ENCODE measurements at places on chromosomes 16 and 17.

DNA sequence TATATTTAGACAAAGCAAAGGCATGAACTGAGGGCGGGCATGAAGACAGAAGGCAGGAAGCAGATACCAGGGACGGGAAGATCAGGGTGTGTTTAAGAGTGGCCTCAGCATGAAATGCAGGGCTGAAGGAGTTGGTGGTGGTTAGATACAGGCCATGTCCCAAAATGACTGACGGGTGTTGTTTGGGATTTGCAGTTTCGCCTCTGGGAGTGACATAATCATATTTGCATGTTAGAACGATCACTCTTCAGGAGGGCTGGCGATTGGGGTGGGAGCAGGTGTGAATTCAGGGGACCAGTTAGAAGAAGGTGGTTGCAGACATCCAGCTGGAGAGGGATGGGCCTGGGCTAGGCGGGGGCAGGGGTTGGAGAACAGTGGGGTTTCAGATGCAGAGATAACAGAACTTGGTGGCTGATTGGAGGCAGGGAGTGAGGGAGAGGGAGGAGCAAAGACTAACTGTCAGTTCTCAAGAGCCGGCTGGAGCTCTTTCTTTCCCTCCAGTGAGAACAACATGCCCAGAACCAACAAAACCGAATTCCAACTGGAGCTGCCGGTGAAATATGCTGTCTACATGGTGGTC lies 27.2 kb upstream of the ITGAX start:
- DNase-seq, result no peak

DNA sequence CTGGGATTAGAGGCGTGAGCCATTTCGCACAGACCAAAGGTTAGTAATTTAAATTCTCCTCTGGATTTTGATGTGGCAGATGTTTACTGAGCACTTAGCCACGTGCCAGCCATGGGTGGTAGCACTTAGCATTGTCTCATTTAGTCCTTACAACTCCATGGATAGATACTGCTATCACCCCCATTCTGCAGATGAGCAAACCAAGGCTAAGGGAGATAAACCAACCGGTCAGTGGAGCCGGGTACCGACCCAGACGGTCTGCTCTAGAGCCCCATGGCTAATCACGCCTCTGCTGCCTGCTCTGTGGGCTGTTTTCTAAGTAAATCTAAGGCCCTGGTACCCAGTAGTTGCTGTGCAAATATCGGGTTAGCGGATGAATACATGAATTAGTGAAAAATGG lies 12.6 kb upstream of the ADGRG1 start:
- DNase-seq, result no peak

DNA sequence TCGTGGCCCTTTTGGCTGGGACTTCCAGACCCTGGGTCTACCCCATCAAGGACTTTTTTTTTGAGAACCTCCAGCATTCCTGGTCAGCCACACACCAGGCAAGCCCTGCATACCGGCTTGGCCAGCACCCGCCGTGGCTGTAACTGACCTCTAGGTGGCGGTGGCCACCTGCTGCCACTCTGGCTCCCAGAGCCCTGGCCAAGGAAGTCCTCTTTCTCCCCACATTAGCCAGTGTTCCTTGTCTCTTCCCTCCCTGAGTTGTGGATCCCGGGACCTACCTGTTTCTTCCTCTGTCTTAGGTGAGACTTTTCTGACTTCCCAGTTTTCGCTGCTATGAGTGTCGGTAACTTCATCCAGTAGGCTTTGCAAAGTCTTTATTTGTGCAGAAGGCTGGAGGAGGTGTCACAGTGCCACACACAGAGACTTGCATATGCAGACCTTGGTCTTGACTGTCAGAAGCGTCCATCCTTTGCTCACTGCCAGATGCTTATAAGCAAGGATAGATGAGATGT lies 348.3 kb downstream of the CPPED1 start:
- peak; percentile 62 for DNase-seq

DNA sequence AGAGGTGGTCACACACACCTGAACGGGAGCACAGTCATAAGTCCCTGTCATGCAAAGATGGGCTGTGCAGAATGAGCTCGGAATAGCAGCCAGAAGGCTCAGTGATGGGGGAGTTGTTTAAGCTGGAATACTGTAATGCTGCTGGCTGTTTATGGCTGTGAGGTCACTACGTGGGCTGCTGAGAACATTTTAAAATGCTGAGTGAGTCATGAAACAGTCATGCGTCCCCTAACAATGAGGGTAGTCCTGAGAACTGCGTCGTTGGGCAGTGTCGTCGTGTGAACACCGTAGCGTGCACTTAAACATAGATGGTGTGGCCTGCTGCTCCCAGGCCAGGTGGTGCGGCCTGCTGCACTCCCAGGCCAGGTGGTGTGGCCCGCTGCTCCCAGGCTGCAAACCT lies 39.7 kb downstream of the TBCD start:
- peak; percentile 97 for DNase-seq

DNA sequence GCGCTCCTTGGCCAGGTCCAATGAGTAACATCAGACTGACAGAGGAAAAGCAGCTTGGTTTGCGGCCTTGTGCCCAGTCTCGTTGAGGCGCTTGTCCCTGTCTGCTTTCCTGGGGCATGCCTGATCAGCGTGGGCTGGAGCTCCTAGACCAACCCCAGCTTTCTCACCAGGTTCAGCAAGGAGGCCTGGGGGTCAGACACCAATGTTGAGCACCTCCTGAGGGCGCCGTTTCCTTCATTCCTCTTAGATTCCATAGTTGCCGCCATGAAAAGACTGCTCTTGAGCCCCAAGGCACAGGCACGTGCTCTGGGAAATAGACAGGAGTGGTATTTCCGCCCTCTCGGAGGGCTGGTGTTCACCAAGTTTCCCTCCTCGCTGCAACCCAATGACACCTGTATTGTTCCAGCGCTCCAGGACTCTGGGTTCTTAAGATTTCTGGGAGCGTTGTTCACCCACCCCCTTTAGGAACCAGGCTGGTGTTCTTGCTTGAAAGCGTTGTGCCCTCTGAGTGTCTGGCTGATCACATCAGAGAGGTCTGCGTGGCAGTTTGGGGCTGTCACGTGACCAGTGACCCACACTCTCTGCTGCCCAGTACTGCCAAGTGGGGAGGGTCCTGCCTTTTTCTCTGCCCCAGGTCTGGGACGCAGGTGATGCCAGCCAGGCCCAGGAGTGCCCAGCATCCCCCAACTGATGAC lies 18.0 kb downstream of the KCTD2 start:
- no peak for DNase-seq

DNA sequence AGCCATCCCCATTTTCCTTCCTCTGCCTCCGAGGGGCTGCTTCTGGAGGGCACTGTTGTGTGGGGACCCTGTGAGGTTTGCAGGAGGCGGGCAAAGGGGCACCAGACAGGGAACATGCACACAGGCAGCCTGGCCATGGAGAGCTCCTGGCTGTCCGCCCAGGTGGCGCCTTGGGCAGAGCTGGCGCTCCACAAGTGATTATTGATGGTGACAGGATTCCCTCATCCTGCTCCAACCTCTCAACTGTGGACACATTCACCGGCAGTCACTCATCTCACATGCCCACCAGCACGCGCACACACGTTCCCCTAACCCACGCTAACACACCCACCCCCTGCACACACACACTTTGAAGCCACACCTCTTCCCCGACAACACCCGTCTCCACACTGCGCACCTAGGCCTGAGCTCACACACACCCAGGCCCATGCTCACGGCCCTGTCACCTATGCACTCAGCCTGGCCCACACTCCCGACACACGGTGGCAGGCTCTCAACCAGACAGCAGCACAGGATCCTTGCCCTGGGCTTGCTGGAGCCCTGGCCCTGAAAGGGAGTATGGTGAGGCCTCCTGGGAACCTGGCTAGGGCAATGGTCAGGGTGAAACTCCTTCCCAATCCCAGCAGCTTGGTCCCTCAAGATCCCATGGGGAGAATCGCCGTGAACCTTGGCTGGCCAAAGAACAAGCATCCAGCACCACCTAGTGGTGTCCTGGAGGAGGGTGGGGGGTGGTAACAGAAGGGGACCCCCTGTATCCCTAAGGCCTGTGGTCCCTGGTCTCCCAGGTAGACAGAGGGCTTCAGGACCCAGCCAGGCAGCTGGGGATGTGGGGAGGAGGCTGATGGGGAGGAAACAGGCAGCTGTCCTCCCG lies 3.6 kb downstream of the PNMT start:
- DNase-seq, result peak; percentile 17

DNA sequence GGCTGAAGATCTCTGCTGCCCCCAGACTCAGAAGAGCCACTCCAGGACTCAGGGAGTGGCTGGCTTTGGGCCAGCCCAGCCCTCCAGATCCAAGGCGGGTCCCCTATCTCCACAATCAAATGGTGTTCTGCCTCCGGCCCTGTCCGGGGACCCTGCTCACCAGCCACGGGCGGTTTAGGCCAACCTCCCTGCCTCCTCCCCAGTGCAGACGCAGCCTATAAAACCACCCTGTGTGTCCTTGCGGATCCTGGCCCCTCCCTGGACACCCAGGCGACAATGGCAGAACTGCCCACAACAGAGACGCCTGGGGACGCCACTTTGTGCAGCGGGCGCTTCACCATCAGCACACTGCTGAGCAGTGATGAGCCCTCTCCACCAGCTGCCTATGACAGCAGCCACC lies at the start of gene SLC12A3:
Gene SLC12A3 (plus strand): TSS at position 248 of the 400 bp plus-strand sequence. CDS start 29 bp downstream, at position 277.
- no peak for DNase-seq

DNA sequence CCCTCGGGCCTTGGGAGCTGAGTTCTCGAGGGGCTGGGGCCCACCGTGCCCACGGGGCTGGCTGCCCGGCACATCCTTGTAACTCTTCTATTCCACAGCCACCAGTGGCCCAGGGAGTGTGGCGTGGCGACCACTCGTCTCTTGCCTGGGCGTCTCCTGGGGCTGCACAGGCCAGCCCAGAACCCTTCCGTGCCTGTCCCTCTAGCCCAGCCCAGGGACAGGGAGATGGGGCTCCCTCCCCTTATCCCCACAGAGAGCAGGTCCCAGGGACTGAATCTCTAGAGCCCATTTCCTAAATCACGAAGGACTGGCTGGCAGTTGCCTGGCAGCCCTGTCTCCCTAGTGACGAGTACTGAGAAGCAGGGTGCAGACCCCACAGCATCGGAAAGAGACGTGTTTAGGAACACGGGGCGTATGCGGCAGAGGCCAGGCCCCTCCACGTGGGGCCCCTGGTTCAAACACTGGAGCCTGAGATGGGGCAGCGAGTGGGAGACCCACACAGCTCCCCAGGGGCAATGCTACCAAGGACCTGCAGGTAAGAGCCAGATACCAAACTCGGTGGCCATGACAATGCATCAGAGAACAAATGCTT lies 51.0 kb downstream of the TIMM22 start:
- DNase-seq, result no peak

DNA sequence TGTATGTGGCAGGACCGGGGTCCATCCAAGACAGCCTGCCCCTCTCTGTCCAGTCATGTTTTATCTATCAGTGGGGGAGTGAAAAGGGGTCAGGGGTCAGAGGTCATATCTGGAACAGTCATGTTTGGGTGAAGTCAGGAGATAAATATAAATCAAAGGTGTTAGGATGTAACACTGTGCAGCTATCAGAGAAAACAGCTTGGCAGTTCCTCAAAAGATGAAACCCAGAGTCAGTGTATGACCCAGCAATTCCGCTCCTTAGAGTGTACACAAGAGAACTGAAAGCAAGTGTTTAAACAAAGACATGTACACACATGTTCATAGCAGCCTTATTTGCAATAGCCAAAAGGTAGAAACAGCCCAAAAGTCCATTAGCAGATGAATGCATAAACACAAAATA lies 361.3 kb downstream of the FOXL1 start:
- no peak for DNase-seq

- DNase-seq, result no peak
These were observed 885.4 kb upstream of the EEF2KMT start for GRCh38 chr16:5982979-5983378.

- peak; percentile 76 for DNase-seq
These were observed 541 bp downstream of the ZNF18 start for GRCh38 chr17:11996722-11997146.

DNA sequence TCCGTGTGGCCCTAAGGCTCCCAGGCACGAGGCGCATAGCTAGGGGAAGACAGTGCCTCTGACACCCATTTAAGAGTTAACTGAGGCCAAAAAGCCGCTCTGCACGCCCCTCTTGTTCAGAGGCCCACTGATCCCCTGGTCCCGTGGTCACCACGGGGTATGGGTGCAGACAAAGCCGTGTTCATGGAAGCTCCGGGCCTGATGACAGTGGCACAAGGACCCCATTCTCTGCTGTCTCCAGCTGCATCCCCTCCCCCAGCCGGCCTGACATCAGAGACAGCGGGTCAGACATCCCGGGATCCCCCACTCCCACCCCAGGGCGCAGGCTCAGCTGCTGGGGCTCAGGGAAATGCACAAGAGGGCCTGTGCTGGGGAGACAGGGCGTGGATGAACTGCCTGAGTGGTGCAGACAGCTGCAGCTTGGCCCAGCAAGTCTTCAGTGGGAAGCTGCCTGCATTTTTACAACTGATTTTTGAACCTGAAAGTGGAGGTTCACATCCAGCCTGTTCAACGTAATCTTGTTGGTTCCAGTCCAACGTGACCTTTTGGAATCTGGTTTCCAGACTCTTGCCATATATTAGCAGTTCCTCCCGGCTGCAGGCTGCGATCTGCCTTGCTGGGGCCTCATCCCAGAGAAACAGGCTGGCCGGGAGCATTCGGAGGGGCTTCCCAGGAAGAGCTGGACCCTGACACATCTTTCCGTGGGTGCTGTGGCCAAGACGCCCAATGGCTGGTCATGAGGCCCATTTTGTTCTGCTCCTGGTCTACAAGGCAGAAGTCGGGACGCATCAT lies 9.7 kb upstream of the BAHCC1 start:
- no peak for DNase-seq

GRCh38 chr16:16991711-16992110 lies 479.0 kb downstream of the XYLT1 start:
- DNase-seq, result no peak

- DNase-seq, result no peak
These were observed 16.0 kb downstream of the ALOX12B start for GRCh38 chr17:8071496-8071895.

- DNase-seq, result no peak
These were observed 34.7 kb upstream of the MSI2 start for GRCh38 chr17:57221366-57222350.

GRCh38 chr16:3046641-3047386 lies 453 bp downstream of the MMP25 start:
- no peak for DNase-seq

- no peak for DNase-seq
These were observed 10.5 kb upstream of the HEATR6 start for GRCh38 chr17:60089096-60089806.

DNA sequence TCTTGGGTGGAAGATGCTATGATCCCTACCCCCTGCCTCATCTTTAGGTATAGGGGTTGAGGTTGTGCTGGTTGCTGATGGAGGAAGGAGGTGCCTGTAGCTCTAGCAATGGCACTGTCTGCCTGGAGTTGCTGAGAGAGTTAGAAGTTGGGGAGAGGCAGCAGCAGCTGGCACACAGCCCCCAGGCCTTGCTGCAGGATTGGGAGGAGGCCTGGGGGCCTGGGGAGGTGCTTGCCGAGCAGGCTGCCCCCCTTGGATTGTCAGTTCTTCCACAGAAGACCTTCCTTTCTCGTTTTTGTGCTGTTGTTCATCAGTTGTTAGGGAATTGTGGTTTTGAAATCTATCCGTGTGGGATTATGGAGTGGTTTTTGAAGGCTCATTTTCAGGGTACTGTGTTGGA lies 52.9 kb downstream of the SEC14L1 start:
- no peak for DNase-seq

Data from kidney glomerular epithelial cell (primary cell).